GM06990 (cell line): ENCODE measurements at places on chromosomes 1 and 21.

- DNase-seq = no peak
These were observed 482.0 kb downstream of the DISC1 start for GRCh38 chr1:232108598-232108997.

GRCh38 chr1:156656806-156657740 is 15.2 kb downstream of the BCAN start:
- peak; percentile 77 for DNase-seq

GRCh38 chr1:180428782-180429695 is 73.3 kb downstream of the ACBD6 start:
- no peak for DNase-seq

DNA sequence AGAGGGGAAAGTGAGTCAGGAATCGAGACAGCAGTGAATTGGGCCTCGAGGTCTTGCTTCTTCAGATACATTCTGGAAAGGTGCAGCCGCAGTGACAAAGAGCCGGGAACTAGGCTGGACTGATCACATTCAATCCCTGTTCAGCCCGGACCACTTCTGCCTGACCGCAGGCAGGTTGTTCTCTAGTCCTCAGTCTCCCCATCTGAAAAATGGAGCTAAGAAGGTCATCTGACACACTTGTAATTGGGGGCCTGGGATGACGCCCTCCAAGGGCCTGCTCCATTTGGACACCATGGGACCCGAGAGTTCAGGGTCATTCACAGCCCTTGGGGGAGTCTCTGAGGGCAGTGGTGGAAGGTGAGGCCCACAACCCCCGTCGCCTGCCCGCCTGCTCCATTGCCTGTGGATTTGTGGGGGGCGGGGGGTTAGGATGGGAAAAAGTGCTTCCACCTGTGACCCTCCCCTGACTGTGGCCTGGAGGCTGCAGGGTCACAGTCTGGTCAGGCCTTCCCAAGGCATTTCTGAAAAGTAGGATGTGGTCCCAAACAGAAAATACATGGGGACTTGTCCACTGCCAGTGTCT is 87.9 kb upstream of the CSF3R start:
- no peak for DNase-seq
